ENCODE measurements at places on chromosomes 1 and 21. TPM values are rescaled to one million over a fixed set of nuclear protein-coding genes. Genes with fewer than 3 reads are reported as not detected.

DNA sequence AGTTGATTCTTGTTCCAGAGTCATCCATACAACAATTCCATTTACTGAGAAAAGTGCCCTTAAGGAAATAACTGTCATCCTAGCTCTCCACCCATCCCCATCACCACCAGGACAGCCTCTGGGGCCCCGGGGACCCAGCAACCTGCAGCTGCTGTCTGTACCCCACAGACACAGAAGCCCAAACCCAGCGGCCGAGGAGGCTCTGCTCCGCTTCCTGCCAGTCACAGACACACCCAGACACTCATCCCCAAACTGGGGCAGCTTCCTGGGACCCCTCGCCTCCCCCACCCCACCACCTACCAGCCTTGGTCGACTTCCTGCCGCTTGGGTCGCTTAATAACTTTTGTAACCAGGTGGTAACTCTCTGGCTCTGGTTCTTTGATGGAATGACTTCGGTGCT is 121.6 kb upstream of the SLC25A33 start:
- no peak for DNase-seq
- H3K27ac ChIP-seq: no peak overlapping the region
- no peaks in the 10 kb centered on the region for H3K36me3 ChIP-seq
- H3K4me3 ChIP-seq: no peak overlapping the region
- H3K27me3 ChIP-seq: no peaks in the 10 kb centered on the region

DNA sequence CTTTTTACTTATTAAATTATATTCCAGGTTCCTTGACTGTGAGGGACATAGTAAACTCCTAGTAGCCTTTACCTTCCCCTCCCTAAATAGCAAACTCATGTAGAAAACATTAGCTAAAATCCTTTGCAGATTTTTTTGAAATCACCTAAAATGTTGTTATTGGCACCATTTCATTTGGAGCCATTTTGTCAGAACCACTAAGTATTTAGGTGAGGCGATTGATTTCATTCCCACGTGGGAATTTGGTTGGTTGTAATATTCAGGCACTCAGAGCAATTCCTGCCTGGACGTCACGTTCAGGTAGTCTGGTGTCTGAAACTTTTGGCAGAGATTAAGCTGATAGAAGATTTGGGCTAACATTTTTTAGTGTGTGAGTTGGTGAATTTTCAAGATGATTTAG is 84.3 kb downstream of the CAMTA1 start:
- DNase-seq: no peak
- H3K27me3 ChIP-seq: no peaks in the 10 kb centered on the region
- no peaks in the 10 kb centered on the region for H3K36me3 ChIP-seq

- no peak overlapping the region for H3K4me3 ChIP-seq
- no peak for DNase-seq
- no peaks in the 10 kb centered on the region for H3K36me3 ChIP-seq
- H3K27ac ChIP-seq: no peak overlapping the region
- no peaks in the 10 kb centered on the region for H3K27me3 ChIP-seq
These were observed 469.8 kb downstream of the USP25 start for GRCh38 chr21:16199539-16199938.

DNA sequence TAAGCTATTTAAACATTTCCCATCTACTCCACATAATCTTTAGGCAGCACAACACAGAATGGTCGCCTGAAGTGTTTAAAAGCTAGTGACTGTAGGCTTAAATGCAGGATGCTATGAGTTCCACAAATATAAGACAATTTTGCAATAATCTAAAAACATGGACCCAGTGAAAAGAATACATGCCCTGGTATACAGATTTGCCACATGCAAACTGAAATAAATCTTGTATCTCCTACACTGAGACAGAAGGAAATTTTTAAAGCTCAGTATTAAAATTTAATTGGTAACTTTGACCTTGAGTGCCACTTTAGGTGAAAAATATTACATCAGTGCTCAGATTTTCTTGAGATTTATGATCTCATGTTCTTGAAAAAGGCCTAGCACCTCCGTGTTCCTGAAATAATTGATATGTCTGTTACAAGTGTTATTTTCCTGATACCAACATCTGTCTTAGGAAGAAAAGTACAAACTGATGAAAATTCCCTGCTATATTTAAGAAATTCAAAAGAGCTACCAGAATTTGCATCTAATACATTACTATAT is 285.5 kb downstream of the VAV3 start:
- no peak for DNase-seq
- H3K4me1 ChIP-seq: no peaks in the 10 kb centered on the region
- no peak overlapping the region for H3K27ac ChIP-seq
- H3K27me3 ChIP-seq: no peaks in the 10 kb centered on the region

- no peaks in the 10 kb centered on the region for H3K27me3 ChIP-seq
- no peaks in the 10 kb centered on the region for H3K4me1 ChIP-seq
- DNase-seq: no peak
- H3K4me3 ChIP-seq: no peak overlapping the region
- H3K36me3 ChIP-seq: no peaks in the 10 kb centered on the region
These were observed 20.8 kb downstream of the TMCO1 start for GRCh38 chr1:165747632-165748447.

DNA sequence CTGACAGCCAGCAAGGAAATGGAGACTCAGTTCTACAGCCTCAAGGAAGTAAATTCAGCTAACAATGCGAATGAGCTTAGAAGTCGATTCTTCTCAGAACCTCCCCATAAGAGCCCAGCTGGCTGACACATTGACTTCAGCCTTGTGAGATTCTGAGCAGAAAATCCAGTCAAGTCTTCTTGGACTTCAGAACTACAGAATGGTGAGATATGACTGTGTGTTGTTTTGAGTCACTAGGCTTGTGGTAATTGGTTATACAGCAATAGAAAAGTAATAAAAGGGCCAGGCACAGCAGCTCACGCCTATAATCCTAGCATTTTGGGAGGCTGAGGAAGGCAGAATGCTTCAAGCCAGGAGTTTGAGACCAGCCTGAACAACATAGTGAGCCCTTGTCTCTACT is 161.8 kb upstream of the IVNS1ABP start:
- no peaks in the 10 kb centered on the region for H3K36me3 ChIP-seq
- H3K4me1 ChIP-seq: no peaks in the 10 kb centered on the region
- no peak overlapping the region for H3K4me3 ChIP-seq
- DNase-seq: no peak
- no peak overlapping the region for H3K27ac ChIP-seq

GRCh38 chr1:39952359-39953110 is 2.4 kb upstream of the MFSD2A start:
- no peaks in the 10 kb centered on the region for H3K4me1 ChIP-seq
- H3K4me3 ChIP-seq: no peak overlapping the region
- H3K27ac ChIP-seq: no peak overlapping the region
- H3K27me3 ChIP-seq: no peaks in the 10 kb centered on the region

The PTPN22 gene
- total RNA-seq: 0.85 TPM

The CD53 gene
- total RNA-seq: 10.6 TPM
